ENCODE measurements at places on chromosomes 13 and 19. TPM values are rescaled to one million over a fixed set of nuclear protein-coding genes. Genes with fewer than 3 reads are reported as not detected.

Gene NUMBL
- 32.0 TPM for total RNA-seq

Gene AZU1
- not detected for total RNA-seq

Gene TYROBP
- total RNA-seq: not detected

Gene KIR2DL1
- not detected for total RNA-seq

Gene ZNF224
- total RNA-seq: 5.8 TPM

Gene ZNF471
- total RNA-seq: 0.69 TPM

Gene SLC10A2
- not detected for total RNA-seq

Gene PGLYRP2
- not detected for total RNA-seq

Gene HIPK4
- total RNA-seq: not detected

Gene NTF4
- total RNA-seq: 1.3 TPM

Gene OR7A5
- total RNA-seq: not detected

Gene ZFP36
- total RNA-seq: 9.7 TPM

GRCh38 chr13:72952529-72953141 is 106.2 kb upstream of the KLF5 start:
- peak; percentile 1 for DNase-seq

GRCh38 chr13:74644229-74644628 is 510.0 kb upstream of the KLF12 start:
- peak; percentile 7 for DNase-seq

- no peak for DNase-seq
Measured at GRCh38 chr13:110245416-110245899, 61.5 kb downstream of the COL4A1 start.

DNA sequence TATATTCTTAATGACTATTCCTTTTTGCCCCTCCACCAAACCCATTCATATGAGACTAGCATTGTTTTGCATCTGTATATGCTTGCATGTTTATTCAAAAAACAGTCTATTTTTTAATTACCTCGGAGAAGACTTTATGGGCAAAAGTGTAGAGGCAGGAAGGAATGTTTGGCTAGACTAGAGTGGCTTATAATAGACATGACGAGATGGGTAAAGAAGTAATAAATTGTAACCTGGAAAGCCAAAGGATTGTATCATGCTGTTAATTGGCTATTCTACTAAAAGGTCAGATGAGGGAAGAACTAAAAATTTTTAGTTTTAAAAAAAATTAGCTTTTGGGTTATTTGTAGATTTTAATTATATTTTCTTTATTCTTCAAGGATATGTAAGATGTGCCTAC is 91.1 kb downstream of the FNDC3A start:
- no peak for DNase-seq

DNA sequence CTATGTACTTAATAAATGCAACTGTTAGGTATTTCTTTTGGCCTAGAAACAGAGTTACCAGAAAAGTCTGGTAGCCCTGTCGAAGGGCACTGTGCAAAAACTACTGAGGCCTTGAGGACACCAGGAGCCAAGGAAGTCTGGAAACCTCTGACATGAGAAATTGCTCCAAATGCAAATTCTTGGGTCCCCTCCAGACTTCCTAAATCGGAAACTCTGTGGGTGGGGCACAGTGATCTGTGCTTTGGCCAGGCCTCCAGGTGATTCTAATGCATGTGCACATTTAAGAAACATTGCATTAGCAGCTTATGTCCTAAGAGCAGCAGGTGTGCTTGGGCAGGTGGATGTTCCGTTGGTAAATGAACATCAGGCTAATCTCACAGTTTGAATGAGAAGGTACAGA is 50.0 kb downstream of the STARD13 start:
- no peak for DNase-seq

GRCh38 chr13:76116751-76117360 is 480.7 kb downstream of the LMO7 start:
- DNase-seq: no peak

- DNase-seq: no peak
Measured at GRCh38 chr13:76711550-76712182, 174.5 kb downstream of the KCTD12 start.

DNA sequence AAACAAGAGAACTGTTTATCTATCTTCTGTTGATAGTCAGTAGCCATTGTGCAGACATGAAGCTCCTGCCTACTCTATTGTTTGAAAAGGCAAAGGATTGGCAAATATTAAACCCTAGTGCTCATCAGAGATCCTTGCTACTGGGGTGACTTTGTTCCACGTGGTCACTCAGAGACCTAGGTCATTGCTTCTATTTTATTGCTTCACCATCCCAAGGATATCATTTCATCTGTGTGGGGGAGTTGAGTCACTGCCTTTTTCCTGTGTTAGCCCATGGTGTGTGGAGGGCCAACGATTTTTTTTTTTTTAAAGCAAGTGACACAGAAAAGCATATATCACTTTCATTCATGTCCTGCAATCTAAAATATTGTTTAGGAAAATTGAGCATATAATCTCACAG is 254.1 kb upstream of the RXFP2 start:
- DNase-seq: no peak

DNA sequence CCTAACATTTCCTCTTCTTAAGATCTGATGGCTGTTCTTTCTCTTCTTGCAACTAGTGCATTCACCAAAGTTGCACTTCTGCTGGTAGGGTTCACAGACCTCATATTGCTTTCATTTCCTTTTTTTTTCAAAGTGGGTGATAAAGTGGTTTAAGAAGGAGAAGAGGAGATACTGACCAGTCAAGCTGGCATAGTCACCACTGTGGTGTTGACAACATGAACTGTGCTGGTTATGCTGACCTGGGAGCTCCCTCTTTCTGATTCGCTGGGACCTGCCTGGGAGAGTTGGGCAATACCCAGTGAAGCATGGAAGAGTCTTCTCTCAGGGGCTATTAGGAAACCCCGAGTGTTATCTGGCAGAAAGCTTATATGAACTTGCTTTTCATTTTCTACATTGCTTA is 222.9 kb downstream of the SLITRK5 start:
- no peak for DNase-seq

DNA sequence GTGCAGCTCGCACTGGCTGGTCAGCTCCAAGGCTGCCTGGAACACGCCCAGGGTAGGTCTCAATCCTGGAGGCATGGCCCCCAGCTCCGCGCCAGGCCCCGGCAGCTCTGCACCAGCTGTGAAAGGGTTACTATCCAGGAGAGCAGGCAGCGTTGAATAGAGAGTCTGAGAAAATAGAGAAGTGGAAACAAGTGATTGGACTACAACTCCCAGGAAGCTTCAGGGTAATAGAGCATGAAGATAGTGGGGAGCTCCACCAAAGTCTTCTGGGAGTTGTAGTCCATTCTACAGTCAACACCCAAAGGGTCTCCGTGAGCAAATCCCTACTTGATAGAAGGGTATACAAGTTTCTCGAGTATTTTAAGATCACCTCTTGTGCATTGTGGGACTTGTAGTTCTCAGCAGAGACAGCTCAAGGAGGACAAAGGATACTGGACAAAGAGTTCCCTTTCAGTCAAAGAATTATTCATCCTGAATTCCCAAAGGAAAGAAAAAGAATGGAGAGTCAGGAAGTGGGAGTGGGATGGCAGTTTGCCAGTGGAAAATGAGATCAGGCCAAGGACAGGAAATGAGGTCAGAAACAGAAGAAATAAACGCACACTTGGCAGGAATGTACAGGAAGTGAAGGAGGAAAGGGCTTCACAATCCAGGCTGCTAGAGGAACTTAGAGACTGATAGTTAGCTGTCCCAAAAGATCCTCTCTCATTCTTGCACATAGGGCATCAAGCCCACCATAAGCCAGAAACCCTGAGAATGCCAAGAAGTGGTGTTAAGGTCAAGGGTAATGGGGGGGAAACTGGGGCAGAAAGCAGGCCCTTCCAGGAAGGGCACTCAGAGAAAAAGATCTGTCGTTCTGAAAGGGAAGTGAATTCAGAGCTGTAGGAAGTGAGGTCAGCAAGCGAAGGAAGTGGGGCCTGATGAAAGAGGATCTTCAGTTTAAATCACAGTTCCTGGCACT is 5.5 kb upstream of the MAMSTR start:
- DNase-seq: peak; percentile 39

All from epithelial cell of proximal tubule (primary cell).